ENCODE measurements at places on chromosomes 7 and 10. TPM values are rescaled to one million over a fixed set of nuclear protein-coding genes. Genes with fewer than 3 reads are reported as not detected.

DNA sequence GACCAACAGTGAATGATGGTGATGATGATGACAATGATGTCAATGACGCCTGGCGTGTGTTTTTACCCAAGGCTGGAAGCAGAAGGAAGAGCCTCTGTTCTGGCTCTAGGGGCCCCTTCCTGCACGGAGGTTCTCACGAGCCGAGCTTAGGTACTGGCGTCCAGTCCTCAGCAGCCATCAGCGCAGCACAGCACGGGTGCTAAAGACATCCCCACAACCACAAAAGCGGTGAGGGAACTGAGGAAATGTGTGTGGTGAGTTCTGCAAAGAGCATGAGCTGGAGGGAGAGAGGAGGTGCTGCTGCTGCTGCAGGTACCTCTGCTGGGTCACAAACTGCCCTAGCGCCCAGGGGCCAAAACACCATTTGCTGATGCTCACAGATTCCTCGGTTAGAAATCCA, 81.6 kb downstream of the SFMBT2 start:
- DNase-seq: no peak

Gene GRID2IP
- not detected for polyA plus RNA-seq

Gene MICU1
- polyA plus RNA-seq: 35.2 TPM

- peak; percentile 96 for DNase-seq
Measured at GRCh38 chr10:121935702-121936101, 7.9 kb upstream of the ATE1 start.

GRCh38 chr10:133161486-133162109, 1.6 kb downstream of the KNDC1 start:
- no peak for DNase-seq

Gene ARID5B
- 21.1 TPM for polyA plus RNA-seq

DNA sequence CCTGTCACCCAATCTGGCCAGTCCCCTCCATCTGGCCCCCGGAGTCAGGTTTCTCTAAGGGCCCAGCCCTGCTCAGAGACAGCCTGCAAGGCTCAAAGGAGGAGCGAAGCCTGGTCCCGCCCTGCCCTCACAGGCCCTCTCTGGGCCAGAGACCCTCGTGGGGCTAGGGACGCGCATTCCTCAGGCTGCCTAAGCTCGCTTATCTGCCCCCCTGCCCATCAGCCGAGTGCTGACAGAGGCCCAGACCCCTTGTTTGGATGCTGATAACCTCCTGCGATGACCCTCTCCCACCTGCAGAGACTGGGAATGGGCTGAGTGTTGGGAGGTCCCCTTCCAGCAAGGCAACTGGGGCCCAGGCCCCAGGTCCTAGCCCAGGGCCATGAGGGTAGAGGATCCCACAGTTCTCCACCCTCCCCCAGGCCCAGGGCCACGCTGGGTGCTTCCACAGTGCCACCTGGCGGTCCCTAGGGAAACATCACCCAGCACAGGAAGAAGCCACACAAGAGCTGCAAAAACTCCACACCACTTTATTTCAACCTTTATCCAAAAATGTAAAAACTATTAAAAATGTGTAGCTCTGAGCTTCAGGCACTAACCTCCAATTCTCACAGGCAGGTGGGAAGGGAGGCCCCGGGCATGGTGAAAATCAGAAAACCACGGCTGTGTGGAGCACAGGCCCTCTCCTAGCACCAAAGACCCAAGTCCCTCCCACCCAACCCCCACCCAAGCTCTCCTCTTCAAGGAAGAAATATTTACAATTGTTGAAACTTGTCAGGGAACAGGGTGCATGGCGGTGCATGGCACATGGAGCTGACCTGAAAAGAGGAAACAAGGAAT, 2.2 kb downstream of the NPM3 start:
- peak; percentile 35 for DNase-seq

DNA sequence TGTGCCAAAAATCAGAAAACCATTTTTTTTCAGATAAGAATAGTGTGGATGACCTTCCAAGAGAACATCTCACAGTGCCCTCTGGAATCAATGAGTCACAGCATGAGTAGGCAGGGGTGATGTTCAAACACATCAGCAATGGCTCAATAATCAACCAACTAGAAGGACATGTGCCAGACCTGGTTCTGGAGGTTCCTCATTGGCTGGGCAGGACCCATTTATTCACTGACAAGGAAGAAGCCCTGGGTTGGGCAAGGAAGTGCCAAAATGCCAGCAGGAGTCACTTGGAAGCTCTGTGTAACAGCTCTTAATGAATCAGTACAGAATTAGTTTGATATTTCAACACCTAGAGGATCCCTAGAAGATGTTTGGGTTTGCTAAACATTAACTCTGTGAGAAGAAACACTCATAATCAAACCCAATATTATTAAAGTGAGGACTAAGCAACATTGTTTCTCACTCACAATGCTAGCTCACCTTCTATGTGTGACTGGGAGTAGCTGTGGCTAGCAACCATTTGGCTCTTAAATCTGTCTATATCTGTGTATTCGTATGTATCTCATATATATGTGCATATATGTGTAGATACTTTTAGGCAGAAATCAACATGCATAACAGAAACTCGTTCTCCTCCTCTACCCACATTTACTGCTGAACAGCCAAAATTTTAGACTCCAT, 72.3 kb upstream of the APBB1IP start:
- no peak for DNase-seq

GRCh38 chr7:121774563-121774962, 98.4 kb upstream of the PTPRZ1 start:
- DNase-seq: no peak

DNA sequence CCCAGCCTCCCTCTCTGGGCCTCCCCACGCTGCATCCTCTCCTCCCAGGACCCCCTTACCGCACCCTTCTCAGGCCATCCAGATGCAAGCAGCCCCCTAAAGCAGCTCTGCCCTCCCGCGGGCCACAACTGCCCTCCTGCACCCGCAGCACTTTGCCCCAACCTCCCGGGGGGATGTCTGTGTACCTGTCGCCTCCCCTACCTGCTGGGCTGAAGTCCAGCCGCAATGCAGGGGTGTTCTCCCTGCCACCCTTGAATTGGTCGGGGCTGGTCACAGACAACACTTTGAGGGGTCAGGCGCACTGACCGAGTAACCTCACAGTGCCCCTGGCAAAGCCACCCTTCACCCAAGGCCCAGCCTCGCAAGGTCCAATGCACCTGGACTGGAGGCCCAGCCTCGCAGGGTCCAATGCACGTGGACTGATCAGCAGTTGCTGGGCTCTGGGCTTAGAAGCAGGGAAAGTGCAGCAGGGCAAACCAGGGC, 8.3 kb upstream of the CALML5 start:
- DNase-seq: no peak

Gene OR2A7
- polyA plus RNA-seq: not detected

Gene SLC39A12
- not detected for polyA plus RNA-seq

DNA sequence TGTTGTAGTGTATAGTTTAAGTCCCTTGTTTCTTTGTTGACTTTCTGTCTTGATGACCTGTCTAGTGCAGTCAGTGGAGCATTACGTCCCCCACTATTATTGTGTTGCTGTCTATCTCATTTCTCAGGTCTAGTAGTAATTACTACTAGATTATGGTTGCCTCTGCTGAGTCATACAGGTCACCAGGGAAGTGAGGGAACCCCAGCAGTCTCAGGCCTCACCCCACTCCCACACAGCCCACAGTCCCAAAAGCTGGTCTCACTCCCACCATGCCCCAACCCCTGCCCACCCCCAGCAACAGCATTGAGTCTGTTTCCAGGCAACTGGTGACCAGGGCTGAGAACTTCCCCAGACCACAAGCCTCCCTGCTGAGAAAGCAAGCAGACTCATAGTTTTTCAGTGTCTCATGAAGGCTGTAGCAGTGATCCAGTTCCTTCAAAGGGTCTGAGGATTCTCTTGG, 88.0 kb downstream of the PLXDC2 start:
- no peak for DNase-seq

DNA sequence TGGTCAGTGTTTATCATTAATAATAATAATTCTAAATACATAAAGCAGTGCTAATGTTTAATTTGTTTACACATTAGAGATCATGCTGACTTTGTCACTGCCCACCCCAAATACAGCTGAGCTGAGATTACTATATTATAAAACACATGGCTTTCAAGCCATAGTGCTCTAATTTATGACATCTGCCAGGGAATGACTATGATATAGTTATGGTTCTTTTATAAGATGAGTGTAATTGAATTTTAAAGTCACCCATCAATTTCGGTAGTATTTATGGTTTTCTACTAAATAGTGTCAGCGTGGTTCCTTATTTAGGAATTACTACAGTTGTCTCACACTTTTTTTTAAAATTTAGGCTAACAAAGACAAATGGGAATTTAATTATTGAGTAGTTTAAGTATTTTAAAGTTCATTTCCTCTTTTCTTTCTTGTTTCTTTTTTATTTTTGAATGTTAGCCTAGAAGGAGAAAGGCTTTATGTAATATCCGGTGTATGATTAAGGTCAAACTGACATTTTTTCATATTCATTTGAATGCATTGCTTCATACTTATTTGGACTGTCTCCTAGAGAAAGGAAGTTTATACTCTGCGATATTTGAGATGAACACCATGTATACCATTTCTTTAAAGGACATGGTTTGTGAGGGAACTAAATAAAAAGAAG, 3.9 kb downstream of the CDK14 start:
- no peak for DNase-seq

- no peak for DNase-seq
Measured at GRCh38 chr7:42161719-42162118, 75.3 kb downstream of the GLI3 start.

Gene BUD23
- 54.5 TPM for polyA plus RNA-seq

- no peak for DNase-seq
Measured at GRCh38 chr10:32577448-32577847, 131.5 kb downstream of the CCDC7 start.

Gene GSAP
- 40.6 TPM for polyA plus RNA-seq

GRCh38 chr7:158428131-158428836, 159.3 kb downstream of the PTPRN2 start:
- DNase-seq: no peak

Measured in HepG2 (cell line).